ENCODE measurements at places on chromosomes 7 and 10.

DNA sequence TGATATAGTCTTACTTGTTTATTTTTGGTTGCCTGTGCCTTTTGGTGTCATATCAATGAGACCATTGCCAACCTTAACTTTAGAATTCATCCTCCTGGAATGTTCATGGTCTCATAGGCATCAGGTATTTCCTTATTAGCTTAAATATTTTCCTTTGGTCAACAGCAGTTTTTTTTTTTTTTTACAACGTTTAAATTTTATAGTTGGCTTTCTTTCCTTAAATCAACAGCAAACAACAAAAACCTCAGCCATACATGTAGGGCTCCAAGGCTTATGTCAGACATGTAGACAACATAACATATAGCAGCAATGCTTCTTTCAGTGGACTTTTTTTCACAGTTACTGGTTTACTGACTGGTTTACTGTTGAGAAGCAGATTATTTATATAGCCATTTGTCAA is 22.7 kb downstream of the ENTPD7 start:
- DNase-seq = no peak

- no peak for DNase-seq
Observed at GRCh38 chr10:49519717-49520116, 19.2 kb downstream of the ERCC6 start.

DNA sequence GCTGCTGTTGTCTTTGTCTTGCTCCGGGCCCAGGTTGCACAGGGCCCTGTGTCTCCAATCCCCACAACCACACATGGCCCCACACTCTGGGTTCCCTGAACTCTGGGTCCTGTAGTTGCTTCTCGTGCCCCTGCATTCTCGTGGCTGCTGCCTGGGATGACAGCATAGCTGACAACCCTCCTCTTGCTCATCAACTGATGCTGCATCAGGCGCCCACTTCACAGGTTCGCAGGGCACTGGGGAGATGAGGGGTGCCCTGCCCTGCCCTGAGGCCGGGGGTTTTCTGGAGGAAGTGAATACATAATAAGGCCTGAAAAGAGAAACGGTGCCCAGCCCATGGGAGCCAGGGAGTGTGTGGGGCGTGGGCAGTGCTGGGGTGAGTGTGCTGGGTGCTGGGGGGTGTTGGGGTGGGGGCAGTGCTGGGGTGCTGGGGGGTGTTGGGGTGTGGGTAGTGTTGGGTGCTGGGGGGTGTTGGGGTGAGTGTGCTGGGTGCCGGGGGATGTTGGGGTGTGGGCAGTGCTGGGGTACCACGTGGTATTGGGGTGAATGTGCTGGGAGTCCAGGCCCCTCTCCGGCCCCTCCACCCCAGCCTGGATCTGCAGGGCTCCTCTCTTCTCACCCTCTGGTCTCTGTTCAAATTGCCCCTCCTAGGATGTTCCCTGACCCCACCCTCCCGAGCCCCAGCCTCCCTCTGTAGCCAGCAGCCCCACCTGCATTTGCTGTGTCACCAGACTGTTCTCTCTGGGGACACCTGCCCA is 2.0 kb upstream of the MTG1 start:
- DNase-seq = no peak

DNA sequence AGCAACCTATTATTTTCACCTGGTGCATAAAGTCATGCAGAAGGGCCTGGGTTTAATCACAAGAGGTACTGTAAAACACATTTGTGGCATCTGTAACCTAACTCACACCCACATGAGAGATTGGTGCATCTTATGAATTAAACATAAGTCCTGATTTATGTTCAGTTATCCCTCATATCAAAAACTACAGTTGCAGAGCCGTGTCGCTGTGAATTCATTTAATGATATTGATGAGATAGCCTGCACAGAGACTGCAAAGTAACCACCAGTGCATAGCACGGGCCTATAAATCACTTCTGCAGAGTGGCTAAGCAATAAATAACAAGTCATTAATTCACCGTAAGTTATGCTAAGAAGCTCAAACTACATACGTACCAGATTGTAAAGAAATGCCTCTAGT is 178.2 kb downstream of the RELN start:
- no peak for DNase-seq

DNA sequence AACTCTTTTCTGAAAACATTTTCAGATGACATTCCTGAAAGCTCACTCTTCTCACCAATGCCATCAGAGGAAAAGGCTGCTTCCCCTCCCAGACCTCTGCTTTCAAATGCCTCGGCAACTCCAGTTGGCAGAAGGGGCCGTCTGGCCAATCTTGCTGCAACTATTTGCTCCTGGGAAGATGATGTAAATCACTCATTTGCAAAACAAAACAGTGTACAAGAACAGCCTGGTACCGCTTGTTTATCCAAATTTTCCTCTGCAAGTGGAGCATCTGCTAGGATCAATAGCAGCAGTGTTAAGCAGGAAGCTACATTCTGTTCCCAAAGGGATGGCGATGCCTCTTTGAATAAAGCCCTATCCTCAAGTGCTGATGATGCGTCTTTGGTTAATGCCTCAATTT is 16.5 kb downstream of the ANLN start:
- no peak for DNase-seq

- no peak for DNase-seq
Observed at GRCh38 chr7:92340016-92340415, 94.2 kb downstream of the ANKIB1 start.

GRCh38 chr7:2497500-2498336 is 21.5 kb upstream of the GRIFIN start:
- no peak for DNase-seq
